ENCODE measurements at places on chromosomes 2 and 18. TPM values are rescaled to one million over a fixed set of nuclear protein-coding genes. Genes with fewer than 3 reads are reported as not detected.

DNA sequence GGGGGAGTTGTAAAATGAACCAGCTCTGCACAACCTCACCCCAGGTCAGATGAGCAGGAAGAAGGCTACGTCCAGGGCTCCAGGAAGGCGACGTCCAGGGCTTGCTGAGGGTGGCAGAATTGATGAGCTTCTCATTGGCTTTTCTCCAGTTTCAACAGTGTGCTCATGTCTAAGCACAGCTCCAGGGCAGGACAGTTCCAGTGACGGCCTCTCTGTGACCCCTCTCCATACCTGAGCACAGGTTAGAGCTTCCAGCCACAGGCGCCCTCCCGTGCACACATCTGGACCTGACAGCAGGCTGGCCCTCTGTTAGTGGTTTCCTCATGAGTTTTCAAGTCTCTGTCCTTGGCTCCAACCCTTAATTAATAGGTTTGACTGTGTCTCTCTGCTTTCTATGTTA lies 327.6 kb downstream of the ZNF516 start:
- H3K27ac ChIP-seq: no peak overlapping the region
- no peaks in the 10 kb centered on the region for H3K4me1 ChIP-seq
- no peak overlapping the region for H3K4me3 ChIP-seq

Gene LIMS3
- 8.2 TPM for total RNA-seq

GRCh38 chr18:49277395-49278036 lies 182.9 kb downstream of the DYM start:
- H3K4me3 ChIP-seq: no peak overlapping the region

DNA sequence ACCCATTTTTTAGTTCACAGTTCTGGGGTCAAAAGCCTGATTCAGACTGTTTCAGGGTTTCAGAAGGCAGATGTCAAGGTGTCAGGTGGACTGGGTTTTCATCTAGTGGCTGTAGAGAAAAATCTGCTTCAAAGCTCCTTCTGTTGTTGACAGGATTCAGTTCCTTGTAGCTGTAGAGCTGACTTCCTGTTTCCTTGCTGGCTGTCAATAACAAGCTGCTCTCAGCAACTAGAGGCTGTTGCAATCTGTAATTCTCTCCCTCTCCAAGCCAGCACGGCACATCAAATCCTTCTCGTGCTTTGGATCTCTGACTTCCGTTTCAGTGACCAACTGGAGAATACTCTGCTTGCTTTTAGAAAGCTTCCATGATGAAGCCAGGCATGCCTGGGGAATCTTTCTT lies 179.4 kb downstream of the DOK6 start:
- no peaks in the 10 kb centered on the region for H3K36me3 ChIP-seq
- H3K27me3 ChIP-seq: no peaks in the 10 kb centered on the region
- no peak for DNase-seq
- H3K4me3 ChIP-seq: no peak overlapping the region
- no peak overlapping the region for H3K27ac ChIP-seq
- H3K4me1 ChIP-seq: no peaks in the 10 kb centered on the region

DNA sequence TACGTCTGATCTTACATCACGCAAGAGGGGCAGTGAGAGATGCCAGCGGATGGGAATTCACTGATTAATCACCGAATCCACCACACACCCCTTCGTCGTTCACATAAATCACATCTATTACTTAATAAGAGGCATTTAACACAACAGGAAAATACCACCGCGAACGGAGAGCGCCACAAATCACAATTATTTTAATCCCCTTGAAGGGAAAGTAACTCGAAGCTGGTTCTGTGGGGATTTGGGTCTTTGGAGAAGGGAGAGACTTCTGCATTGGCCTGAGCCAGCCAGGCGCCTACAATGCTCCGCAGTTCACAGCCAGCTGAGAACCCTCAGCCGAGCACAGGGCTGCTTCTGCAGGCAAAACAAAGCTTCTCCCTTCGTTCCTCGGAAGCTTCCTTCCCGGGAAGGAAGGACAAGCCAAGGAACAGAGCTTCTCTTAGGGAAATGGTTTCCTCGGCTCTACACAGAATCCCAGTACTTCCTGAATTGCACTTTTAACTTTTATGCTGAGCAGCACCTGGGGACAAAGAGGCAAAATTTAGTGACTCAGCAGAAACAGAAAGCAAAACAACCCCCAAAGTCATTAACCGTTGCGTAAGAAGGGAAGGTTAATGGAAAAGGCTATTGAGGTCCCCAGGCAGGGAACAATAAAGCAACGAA lies at the start of gene LRP1B:
LRP1B (minus strand) TSS at position 7 of the 660 bp plus-strand sequence. CDS start 287 bp downstream, outside the sequence.
- no peaks in the 10 kb centered on the region for H3K36me3 ChIP-seq
- H3K27me3 ChIP-seq: peaks cover 47% of the 10 kb centered on the region
- H3K27ac ChIP-seq: no peak within 1 kb of the TSS

DNA sequence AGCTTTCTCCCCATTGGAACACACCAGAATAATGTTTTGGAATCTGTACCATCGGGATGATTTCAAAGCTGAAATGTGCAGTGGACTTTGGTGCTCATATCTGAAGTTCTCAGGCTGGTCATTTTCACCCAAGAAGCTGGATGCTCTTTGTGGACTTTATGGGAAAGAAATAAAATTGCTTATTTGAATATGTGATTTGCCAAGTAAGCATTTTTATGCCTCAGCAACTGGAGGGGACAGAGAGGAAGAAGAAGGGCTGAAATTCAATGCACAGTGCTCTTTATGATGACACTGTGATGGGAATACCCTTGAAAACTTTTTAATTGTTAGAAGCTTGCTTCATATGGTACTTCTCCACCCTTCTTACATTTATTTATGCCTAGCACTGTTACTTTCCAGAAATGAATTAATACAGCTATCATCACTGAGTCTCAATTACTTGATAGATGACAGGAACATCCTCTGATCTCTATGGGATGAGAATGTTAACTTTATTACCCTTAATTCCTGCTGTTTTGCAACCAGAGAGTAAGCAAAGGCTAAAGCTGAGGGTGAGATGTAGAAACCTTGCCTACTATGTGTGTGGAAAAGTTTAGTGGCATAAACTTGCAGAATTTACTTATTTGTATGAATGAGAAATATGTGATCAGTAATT lies 23.6 kb downstream of the SETBP1 start:
- H3K27ac ChIP-seq: no peak overlapping the region
- H3K4me1 ChIP-seq: peaks cover 55% of the 10 kb centered on the region
- H3K36me3 ChIP-seq: peaks cover 7% of the 10 kb centered on the region
- no peak for DNase-seq

DNA sequence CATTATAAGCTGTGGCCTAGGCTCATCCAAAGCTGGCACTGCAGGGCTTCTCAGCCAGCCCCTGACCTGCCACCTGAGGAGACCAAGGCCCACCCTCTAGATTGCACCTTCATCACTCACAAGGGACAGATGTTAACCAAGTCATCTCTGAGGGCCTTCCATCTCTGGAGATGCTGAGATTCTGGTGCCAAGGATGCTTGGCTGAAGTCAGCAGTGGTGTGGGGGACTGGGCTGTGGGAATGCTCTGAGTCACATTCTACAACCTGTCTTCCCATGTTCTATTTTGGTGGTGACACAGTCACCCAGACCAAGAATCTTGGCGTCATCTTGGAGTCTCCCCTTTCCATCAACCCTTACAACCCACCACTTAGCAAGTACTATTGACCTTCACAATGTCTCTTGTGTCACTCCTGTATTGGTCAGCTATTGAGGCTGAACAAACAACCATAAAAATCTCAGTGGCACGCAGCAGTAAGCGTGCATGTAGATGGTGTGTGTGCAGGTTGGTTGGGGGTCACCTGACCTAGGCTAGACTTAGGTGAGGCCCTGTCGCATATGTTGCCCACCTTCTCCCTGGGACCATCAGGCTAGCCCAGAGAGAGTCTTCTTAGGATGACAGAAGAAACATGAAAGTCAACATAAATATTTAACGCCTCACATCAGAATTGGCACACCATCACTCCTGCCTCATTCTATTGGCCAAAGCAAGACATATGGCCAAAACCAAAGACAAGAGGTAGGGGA lies 135.0 kb downstream of the SMAD7 start:
- H3K4me1 ChIP-seq: no peaks in the 10 kb centered on the region

DNA sequence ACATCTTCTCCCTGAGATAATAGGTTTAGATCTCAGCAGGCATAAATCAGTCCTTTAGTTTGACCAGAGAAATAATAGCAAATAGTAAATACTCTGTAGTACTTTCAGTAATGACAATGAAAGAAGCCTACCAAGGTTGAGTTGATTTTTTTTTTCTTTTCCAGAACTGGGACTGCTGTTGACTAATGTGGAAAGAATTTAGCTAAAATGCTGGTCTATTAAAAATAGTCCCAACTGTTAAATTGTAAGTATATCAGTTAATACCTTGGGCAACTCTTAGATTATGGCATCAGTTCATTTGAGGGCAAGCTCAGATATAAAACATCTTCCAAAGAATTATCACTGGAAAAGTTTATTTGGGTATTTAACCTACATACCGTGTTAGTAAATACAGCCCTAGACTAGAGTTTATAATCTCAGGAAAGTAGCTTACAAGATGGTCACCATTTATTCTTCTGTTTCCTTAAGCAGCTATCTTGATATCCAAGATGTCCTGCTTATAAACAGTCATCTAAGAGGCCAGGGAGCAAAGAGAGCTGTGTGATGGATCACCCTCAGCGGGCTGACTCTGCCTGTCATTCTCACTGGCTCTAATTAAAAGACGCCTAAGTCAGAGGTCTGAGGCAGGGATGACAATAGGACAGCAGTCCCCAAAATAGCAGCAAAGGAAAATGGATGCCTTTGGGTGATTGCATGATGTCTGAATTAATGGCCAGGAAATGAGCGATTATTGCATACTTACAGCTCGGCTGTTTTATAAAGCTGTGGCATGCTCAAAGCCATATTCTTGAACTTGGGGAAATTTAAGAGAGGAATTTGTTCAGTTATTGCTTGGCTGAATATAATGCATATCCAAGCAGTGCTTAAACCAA lies 121.3 kb downstream of the MTX2 start:
- peaks cover 5% of the 10 kb centered on the region for H3K4me1 ChIP-seq
- no peak overlapping the region for H3K4me3 ChIP-seq
- no peaks in the 10 kb centered on the region for H3K27me3 ChIP-seq
- DNase-seq: no peak
- H3K36me3 ChIP-seq: no peaks in the 10 kb centered on the region
- no peak overlapping the region for H3K27ac ChIP-seq

- peaks cover 13% of the 10 kb centered on the region for H3K4me1 ChIP-seq
- H3K4me3 ChIP-seq: no peak overlapping the region
- H3K27me3 ChIP-seq: no peaks in the 10 kb centered on the region
- DNase-seq: no peak
These were observed 21.1 kb upstream of the CHMP3 start for GRCh38 chr2:86584151-86584913.

Gene NXPH2
- total RNA-seq: not detected

DNA sequence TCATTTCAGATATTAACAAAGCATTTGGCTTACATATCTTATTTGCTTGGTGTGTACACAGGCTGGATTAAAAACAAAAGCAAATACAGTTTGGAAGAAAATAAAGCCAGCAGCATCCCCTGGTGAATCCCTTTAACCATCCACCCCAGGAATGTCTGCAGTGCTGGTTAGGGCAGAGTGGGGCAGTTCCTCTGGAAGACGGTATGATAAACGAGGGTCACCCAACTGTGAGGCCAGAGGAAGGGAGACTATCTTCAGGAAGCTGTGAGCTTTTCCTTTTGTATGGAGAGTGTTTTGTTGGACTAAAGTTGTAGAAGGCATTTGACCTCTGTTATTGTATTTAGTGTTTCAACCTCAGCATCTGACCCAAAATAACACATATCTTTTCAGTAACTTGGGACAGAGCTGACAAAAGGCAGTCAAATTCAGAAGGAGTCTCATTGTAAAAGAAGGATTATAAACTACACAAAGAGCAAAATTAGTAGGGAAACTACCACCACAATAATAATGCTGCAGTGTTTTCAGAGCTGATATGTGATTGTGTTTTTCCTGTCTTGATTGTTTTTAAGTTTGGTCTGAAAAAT lies 159.1 kb downstream of the FMNL2 start:
- no peaks in the 10 kb centered on the region for H3K27me3 ChIP-seq
- H3K4me3 ChIP-seq: no peak overlapping the region
- H3K36me3 ChIP-seq: no peaks in the 10 kb centered on the region
- H3K27ac ChIP-seq: no peak overlapping the region
- H3K4me1 ChIP-seq: peaks cover 42% of the 10 kb centered on the region

- DNase-seq: no peak
- no peaks in the 10 kb centered on the region for H3K27me3 ChIP-seq
- H3K36me3 ChIP-seq: no peaks in the 10 kb centered on the region
- no peaks in the 10 kb centered on the region for H3K4me1 ChIP-seq
These were observed 99.8 kb downstream of the UXS1 start for GRCh38 chr2:106094131-106094841.

- no peaks in the 10 kb centered on the region for H3K36me3 ChIP-seq
- H3K4me1 ChIP-seq: no peaks in the 10 kb centered on the region
- no peak overlapping the region for H3K4me3 ChIP-seq
- no peaks in the 10 kb centered on the region for H3K27me3 ChIP-seq
- no peak overlapping the region for H3K27ac ChIP-seq
These were observed 171.0 kb downstream of the NEDD4L start for GRCh38 chr18:58215011-58215410.

GRCh38 chr2:43006834-43007543 lies 214.6 kb upstream of the HAAO start:
- DNase-seq: no peak
- no peak overlapping the region for H3K27ac ChIP-seq
- no peaks in the 10 kb centered on the region for H3K27me3 ChIP-seq
- no peaks in the 10 kb centered on the region for H3K4me1 ChIP-seq
- H3K36me3 ChIP-seq: no peaks in the 10 kb centered on the region
- H3K4me3 ChIP-seq: no peak overlapping the region

- DNase-seq: no peak
- H3K4me3 ChIP-seq: no peak overlapping the region
- H3K27me3 ChIP-seq: no peaks in the 10 kb centered on the region
- no peaks in the 10 kb centered on the region for H3K36me3 ChIP-seq
These were observed 148.1 kb downstream of the DYSF start for GRCh38 chr2:71601136-71602114.

DNA sequence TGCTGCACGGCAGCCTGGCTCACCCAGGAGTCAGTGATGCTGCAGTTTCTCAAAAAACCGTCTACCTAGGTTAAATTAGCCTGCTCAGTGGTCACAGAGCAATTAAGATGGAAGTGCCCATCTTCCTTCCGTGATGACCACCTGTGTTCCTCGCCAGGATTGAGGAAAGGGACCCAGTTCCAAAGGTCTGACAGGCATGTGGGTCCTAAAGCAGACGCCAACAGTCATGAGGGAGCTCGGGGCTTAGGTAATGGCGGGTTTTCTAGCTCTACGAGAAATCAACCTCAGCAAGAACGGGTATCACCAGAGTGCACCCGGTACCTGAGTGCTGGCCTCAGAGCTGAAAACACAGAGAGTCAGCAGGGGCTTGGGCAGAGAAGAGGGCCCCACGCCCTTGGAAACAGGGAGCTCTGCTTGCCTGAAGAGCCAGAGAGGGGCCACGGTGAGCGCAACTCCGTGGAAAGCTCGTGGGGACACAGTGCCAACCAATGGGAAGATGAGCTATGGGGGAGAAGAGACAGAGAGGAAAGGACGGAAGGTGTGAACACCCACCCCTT lies 34.3 kb upstream of the DNMT3A start:
- H3K36me3 ChIP-seq: no peaks in the 10 kb centered on the region
- DNase-seq: no peak
- peaks cover 13% of the 10 kb centered on the region for H3K4me1 ChIP-seq
- H3K27me3 ChIP-seq: no peaks in the 10 kb centered on the region
- peak overlapping the region; percentile 33 for H3K4me3 ChIP-seq
